ENCODE measurements at places on chromosomes 3 and 15.

GRCh38 chr3:126352476-126353454 is 4.4 kb downstream of the KLF15 start:
- DNase-seq: no peak

DNA sequence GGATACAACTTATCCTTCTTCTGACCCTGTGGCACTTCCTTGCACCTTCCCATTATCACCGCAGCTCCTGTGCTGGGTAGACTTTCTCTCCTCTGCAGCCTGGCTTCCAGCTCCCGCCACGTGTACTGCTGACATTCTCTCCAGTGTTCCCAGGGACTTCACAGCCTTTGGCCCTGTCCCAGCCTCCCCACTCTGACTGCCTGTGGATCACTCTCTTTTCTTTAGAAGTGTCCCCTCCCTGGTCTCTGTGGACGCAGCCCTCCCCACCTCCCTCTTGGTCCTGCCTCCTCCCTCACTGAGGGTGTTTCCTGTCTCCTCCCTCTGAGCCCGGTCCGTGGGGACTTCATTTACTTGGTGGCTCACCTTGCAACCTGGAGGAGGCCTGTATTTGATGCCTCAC is 17.4 kb downstream of the PDIA5 start:
- DNase-seq: no peak

- no peak for DNase-seq
These were observed 42.8 kb upstream of the MLF1 start for GRCh38 chr3:158528076-158528674.

DNA sequence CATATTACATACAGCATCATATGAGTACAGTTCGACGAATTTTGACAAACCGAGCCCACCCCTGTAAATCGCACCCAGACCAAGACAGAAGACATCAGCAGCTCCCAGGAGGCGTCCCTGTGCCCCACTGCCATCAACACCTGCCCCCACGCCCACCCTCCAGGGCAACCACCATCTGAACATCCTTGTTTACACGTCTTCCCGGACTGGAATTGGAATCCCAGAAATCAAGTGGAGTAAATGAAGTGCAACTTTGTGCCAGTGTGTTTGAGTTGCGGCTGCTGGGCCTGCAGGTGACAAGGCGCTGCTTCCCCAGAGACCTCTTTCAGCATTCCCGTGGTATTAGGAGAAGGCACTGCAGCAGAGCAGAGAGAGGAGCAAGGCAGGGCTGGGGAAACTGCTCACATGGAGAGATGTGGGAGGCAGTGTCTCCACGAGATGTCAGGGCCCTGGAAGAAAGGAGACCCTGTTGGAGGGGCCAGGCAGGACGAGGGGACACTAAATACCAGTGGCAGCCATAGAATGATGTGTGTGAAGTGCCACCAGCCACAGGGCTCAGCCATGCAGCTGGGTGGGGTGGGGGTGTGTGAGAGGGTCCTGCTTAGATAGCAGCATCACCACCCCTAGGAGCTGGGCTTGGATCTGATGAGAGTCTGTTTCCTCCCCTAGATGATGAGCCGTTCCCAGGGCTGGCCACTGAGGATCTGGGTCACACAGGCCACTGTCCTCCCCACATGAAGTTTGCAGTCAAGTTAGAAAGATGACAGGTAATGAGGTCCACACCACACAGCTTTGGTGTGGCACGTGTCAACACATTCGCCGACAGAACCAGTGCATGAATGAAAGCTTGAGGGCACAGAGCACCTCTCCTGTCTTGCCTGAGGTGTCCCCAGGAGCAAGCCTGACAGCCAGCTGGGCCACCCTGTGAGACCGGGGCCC is 33.4 kb upstream of the PCSK6 start:
- no peak for DNase-seq

- no peak for DNase-seq
These were observed 31.3 kb downstream of the FBXO45 start for GRCh38 chr3:196599734-196600128.

DNA sequence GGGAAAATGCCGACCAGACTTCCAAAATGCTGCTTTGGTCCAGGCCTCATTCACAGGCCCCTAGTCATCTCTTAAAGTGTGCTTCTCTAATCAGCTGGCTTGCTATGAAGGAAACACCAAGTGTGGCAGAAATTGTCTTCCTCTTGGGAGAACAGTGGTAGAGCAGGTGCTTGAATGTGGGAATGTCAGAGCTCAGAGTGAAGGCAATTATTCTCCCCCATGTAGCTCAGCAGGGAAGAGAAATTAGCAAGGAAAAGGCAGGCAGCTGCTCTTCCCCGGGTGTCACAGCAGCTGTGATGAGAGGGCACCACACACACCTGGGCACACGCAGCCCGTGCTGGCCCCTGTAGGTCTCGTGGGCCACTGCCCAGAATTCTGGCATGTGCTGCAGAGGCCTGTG is 358.5 kb downstream of the WDR72 start:
- no peak for DNase-seq

- DNase-seq: no peak
These were observed 40.2 kb upstream of the LPP start for GRCh38 chr3:188113756-188114155.

DNA sequence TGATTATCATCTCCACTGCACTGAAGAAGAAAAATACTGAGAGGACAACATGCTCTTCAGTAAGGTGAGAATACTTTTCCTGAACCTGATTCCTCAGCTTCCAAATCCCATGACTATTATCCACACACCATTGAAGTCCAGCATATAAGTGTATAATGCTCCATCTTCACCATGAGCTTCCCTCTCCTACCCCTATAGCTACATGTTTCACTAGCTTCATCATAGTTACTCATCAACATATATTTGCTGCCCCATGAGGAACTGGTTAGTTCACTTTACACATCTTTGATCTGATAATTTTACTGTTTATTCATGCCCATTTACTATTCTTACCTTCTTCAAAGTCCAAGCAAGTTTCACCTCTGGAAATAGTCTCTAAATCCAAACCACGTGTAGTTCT is 908.5 kb upstream of the SEMA6D start:
- no peak for DNase-seq

DNA sequence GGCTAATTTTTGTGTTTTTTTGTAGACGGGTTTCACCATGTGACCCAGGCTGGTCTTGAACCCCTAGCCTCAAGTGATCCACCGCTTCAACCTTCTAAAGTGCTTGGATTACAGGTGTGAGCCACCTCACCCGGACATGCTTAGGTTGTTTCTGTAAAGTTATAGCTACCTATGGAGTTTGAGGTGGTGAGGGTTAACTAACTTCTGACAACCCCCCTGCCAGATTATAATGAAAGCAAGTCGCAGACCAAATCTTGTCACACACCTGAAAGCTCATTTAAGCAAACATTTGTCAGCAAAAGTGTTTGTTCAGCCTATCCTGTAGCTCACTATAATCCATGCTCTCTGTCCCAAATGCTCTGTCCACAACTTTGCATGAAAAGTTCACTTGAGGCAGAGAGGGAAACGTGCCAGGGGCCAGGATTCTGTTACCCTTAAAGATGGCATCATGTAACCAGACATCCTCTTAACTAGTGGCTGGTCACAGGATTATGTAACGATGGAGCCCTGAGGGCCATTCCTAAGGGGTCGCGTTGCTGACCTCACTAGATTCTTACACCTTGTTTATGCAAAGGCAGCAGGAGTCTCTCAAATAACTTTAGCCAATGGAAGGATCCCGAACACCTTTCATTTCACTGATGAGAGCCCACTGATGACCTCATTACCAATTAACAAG is 24.1 kb upstream of the SENP5 start:
- no peak for DNase-seq

- no peak for DNase-seq
These were observed 3.3 kb upstream of the ARIH2 start for GRCh38 chr3:48915296-48915695.

DNA sequence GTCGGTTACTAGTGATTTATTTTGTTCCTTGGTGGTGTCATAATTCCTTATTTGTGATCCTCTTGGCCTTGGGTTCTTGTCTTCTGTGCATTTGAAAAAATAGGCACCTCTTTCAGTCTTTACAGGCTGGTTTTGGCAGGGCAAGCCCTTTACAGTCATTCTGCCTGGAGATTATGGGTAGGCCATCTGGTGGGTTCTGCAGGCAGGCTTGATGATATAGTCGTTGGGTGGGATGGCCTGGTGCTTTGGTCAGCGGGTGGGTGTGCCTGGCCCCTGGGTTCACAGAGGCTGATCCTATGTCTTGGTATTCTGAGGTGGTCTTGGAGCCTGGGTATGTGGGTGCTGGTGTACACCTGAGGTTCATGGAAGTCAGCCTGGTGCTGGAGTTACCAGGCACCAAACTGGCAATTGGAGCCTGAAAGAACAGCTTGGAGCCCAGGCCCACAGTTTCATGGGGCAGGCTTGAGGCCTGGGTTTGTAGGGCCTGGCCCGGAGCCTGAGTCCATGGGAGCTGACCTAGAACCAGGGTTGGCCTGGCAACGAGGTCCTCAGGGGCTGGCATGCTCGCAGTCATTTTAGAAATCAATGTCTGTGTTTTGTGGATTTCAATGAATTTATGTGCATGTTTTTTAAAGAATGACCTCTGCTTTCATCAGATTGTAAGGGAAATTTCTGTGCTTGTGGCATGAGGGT is 63.3 kb downstream of the DOCK3 start:
- DNase-seq: no peak

DNA sequence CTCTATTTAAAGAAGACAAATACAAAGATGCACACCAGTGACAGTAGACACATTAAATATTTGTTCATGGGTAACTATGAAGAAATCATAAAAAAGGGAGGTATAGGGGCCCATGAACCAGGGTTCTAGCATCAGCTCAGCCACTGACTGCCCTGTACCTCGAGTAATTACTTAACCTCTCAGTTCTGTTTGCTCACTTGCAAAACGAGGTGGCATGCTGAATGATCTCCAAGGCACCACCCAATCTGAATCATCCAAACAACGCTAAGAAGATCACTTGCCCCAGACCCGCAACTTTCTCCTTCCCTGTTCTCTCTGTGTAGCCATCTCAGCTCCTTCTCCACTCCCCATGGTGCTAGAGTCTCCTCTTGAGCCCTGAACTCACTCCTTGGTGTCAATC is 374.7 kb downstream of the VPS13C start:
- DNase-seq: no peak

DNA sequence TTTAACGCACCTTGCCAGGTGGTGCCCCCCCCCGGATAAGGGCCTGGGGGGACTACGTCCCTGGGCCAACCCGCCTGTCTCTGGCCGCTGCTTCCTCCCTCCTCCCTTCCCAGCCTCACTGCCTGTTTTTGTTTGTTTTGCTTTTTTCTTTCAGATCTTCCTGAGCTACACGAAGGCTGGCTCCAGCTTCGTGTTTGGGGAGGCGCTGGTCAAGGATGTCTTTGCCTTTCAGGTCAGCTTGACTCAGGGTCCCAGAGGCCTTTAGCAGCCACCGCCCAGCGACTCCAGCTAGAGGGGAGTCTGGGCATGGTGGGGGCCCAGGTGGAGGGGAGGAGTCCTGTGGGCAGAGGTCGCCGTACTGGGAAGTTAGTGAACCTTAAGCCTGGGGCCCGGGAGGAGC is 24.1 kb downstream of the SLC28A1 start:
- DNase-seq: no peak

DNA sequence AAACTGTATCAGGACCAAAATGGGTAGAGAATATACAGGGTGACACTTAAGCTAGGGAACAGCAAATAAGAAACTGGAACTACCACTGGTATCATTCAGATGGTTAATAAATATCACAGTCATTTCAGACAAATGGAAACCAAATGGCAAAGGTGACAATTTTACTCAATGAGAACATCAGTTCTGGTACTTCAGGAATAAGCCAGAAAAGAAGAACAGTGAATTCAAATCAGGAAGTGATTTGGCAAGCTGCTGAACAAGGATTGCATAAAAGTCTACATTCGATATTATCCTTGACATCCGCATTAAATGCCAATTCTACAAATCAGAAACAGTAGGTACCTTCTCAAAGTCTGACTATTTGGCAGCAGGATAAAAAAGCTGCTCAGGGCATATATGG is 23.5 kb upstream of the STIMATE start:
- DNase-seq: no peak

DNA sequence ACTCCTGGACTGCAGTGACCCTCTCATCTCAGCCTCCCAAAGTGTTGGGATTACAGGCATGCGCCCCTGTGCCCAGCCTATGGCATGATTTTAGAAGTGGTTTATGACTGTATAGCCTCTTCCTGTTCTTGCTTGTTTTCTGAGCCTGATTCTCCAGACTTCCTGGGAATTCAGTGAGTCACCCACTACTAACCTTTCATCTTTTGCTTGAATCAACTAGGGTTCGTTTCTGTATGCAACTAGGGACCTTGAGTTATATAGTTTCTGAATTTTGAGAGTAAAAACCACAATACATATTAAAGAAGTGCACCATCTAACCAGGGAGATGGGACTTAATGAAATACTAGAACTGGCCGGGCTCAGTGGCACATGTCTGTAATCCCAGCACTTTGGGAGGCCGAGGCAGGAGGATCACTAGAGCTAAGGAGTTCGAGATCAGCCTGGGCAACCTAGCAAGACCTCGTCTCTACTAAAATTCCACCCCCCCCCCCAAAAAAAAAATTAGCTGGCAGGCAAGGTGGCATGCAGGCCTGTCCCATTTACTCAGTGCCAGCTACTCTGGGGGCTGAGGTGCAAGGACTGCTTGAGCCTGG is 76.0 kb downstream of the ZNF609 start:
- no peak for DNase-seq

DNA sequence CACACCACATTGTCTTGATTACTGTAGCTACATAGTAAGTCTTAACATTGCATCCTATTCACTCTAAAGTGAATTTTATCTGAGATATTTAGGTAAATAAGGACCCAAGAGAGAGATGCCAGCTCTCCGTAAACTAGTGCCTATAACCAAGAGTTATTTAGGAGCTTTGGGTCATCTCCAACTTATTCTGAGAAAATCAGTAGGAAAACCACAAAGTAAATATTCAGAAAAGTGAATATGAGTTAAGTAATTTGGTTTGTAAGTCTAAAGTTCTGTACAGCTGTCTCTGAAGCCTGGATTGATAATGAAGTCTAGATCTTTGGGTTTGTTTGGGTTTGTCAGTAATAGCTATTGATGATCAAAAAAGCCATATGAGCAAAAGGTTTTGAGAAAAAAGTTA is 120.0 kb downstream of the FNDC3B start:
- DNase-seq: no peak

DNA sequence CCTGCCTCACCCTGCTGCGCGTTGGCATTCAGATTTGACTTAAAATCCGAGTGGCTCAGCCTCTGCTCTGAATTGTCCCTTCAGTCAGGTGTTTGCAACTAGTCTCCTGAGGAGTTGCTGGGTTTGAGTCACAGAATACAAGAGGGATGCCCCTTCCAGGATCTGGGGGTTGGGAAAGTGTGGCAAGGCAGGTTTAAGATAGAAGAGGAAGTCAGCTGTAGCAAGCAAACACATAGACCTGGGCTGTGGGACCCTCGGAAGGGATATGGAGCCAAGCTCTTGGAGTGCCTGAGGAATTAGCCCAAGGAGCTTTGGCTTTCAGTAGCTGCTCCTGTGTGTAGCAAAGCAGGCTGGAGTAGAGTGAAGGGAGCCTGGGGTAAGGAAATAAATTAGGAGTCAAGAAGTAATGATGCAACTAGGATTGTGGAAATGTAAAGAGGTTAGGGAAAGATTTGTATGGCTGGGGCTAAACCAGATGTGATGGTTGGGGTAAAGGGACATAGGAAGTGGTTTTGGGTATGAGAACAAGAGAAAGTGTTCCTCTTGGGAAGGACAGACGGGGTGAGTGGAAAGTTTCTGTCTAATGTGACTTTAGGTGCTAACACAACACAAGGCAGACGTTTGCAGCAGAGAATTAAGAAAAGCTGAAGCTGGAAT is 41.2 kb downstream of the RAB7A start:
- no peak for DNase-seq
